ENCODE measurements at places on chromosomes 7 and 10.

DNA sequence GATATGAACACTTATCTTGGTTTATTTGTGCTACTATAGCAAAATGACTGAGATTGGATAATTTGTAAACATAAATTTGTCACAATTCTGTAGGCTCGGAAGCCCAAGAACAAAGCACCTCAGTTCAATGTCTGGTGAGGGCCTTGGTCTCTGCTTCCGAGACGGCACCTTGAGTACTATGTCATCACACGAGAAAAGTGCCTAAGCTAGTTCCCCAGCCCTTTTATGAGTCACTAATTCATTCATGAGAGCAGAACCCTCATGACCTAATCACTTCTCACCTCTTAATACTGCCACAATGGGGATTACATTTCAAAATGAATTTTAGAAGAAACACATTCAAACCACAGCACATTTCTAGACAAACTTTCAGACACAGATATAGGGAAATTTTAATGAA is 52.0 kb upstream of the PRSS1 start:
- DNase-seq = no peak

GRCh38 chr7:70076325-70076724 is 478.1 kb downstream of the AUTS2 start:
- DNase-seq = no peak

- no peak for DNase-seq
Measured at GRCh38 chr7:27822245-27822644, 82.3 kb downstream of the TAX1BP1 start.

DNA sequence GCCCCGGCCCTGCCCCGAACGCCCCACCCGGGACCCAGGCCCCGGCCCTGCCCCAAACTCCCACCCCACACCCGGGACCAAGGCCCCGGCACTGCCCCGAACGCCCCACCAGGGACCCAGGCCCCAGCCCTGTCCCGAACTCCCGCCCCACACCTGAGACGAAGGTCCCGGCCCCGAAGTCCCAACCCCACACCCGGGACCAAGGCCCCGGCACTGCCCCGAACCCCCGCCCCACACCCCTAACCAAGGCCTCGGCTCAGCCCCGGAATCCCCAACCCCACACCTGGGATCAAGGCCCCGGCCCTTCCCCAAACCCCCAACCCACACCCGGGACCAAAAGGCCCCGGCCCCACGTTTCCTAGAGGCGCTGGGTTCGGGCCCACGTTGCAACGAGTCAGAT is 1.1 kb upstream of the LARP4B start:
- DNase-seq = no peak

DNA sequence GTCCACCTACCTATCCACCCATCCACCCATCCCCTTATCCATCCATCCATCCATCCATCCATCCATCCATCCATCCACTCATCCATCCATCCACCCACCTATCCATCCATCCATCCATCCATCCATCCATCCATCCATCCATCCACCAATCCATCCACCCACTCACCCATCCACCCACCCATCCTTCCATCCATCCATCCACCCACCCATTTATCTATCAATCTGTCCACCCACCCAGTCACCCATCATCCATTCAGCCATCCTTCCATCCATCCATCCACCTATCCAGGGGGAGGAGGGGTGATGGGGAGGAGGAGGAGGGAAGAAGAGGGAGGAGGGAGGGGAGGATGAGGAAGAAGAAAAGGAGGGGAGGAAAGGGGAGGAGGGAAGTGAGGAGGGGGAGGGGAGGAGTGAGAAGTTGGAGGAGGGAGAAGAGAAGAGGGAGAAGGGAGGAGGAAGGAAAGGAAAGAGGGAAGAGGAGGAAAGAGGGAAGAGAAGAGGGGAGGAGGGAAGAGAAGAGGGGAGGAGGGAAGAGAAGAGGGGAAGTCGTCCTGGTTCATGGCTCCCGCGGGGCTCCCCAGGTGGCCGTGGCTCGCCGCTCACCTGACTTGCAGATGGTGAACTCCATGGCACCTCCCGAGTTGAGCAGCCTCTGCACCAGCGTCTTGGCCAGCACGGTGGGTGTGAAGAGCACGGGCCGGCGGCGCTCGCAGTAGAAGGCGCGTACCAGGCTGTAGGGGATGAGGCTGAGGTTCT is 68.8 kb upstream of the GNA12 start:
- DNase-seq = no peak

- no peak for DNase-seq
Measured at GRCh38 chr10:86385806-86386205, 19.2 kb upstream of the GRID1 start.

DNA sequence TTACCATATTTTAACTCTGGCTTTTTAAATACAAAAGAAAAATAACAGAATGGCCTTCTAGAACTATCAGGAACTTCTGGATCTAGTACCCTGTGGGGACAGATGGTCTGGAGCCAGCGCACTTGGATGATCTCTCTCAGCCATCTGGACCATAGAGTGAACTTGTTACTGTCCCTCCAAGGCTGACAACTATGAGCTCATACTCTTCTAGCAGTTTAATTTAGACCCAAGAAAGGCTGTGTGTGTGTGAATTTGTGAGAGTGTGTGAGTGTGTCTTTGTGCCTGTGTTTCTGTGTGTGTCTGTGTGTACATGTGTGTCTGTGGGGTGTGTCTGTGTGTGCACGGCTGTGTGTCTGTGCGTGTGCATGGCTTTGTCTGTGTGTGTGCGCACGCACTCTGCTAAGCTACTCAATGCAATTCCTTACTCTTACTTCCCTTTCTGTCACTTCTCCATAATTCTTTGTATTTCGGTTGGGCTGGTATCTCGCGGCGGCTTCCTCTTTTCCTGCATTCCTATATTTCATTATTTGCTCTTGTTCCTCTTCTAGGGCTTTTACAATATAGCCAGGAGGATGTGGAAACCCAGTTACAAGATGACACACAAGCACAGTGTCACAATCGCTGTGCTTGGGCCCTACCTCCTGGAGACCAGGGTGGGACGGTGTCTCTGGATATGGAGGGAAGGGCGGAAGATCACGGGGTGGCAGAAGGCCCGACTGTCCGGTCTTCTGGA is 51.9 kb downstream of the IKZF1 start:
- no peak for DNase-seq

GRCh38 chr10:87094373-87095235 is at the start of the genes GLUD1 and SHLD2:
TSS of gene GLUD1 (minus strand) at chr10:87094843. CDS start at chr10:87094769, 74 bp downstream.
TSS of gene SHLD2 (plus strand) at chr10:87095206. CDS start at chr10:87151355, 56,149 bp downstream.
- peak; percentile 94 for DNase-seq

DNA sequence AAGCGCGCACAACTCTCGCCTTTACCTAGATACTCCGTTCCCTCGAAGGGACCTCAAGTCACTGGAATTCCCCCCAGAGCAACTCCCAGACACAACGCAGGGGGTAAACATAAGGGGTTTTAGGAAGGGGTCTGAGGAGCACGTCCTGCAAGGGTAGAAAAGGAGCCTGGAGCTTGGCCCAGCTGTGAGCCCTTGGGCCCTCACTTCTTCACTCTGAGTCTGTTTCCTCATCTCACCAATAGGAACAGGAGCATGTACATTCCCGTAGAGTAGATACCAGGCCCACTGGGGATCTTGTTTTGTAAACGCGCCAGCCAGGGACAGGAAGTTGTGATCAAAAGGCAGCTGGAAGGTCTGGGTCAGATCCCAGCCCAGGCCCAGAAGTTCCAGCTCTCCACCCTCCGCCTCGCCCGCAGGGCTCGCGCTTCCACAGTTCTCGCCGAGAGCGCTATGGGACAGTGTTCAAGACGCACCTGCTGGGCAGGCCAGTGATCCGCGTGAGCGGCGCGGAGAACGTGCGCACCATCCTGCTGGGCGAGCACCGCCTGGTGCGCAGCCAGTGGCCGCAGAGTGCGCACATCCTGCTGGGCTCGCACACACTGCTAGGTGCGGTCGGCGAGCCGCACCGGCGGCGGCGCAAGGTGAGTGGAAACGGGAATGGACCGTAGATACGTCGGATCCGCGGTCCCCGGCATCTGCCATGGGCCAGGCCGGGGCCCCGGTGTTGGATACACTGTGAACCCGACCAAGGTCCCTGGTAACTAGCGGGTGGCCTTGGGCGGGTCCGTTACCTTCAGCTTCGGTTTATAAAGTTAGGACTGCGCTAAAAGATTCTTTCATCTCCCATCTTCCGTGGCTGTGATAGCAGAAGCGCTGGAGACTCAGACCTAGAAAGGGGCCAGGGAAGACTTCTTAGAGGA is 1.3 kb downstream of the CYP26C1 start:
- peak; percentile 30 for DNase-seq

Measured in left hindlimb (tissue), 1 donor.